ENCODE measurements at places on chromosomes 5 and 9.

DNA sequence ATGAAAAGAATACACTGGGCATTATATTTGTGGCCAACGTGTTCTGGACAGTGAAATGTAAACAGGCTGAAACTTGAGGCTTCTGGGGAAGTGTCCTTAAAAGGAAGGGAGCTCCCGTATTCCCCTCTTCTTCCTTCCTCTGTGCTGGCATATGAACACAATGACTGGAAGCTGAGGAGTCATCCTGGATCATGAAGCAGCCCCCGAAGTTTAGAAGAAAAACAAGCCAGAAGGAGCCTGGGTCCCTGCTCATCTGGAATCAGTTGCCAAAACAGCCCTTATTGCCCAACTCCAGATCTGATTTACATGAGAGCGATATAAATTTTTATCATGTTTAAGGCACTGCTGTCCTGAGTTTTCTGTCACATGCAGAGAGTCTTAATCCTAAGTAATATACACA is 65.4 kb upstream of the SLC1A1 start:
- H3K36me3 ChIP-seq: no peaks in the 10 kb centered on the region
- H3K27me3 ChIP-seq: no peaks in the 10 kb centered on the region
- H3K4me3 ChIP-seq: no peak overlapping the region
- no peaks in the 10 kb centered on the region for H3K4me1 ChIP-seq
- no peak for DNase-seq
- no peak overlapping the region for H3K27ac ChIP-seq

- no peak for DNase-seq
- no peaks in the 10 kb centered on the region for H3K27me3 ChIP-seq
- H3K4me1 ChIP-seq: no peaks in the 10 kb centered on the region
- no peaks in the 10 kb centered on the region for H3K36me3 ChIP-seq
These were observed 116.6 kb downstream of the KLHL3 start for GRCh38 chr5:137619191-137619870.

GRCh38 chr9:28542928-28543327 is 969.6 kb upstream of the C9orf72 start:
- H3K36me3 ChIP-seq: no peaks in the 10 kb centered on the region
- DNase-seq: no peak
- H3K27me3 ChIP-seq: no peaks in the 10 kb centered on the region
- H3K4me1 ChIP-seq: no peaks in the 10 kb centered on the region
- H3K4me3 ChIP-seq: no peak overlapping the region

GRCh38 chr9:125133403-125134329 is 9.7 kb downstream of the SCAI start:
- H3K27ac ChIP-seq: no peak overlapping the region
- no peaks in the 10 kb centered on the region for H3K36me3 ChIP-seq
- no peak for DNase-seq
- no peaks in the 10 kb centered on the region for H3K27me3 ChIP-seq
- H3K4me3 ChIP-seq: no peak overlapping the region

DNA sequence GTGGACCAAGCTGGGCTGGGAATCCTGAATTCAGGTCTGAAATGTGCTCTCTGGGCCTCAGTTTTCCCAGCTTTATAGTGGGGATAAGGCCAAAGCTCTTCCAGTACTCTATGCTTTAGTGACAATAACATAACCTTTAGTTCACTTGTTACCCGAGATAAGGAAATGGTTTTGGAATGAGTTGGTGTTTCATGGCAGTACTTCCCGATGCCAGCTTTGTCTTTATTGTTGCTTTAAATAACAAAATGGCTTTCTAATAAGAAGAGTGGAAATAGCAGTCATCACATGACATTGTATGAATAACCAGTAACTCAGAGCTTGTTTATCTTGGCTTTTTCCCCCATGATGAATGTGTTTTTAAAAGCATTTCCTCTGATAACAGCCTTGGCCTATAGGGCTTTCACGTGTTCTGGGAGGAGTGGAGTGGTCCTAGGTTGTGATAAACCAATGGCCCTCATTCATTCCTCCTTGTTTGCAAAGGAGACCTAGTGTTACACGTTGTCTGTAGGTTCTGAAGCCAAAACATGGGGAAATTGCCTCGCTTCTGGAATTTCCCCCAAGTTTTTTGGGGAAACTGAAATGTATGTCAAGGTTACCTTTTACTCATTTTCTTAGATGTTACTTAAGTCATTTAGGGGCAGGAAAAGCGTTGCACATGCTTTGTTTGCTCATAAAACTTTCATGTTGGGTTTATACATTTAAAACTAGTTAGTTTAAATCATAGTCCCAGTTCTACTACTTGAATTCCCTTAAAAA is 53.7 kb downstream of the ZNF618 start:
- H3K27me3 ChIP-seq: no peaks in the 10 kb centered on the region
- DNase-seq: no peak
- no peaks in the 10 kb centered on the region for H3K36me3 ChIP-seq
- no peak overlapping the region for H3K4me3 ChIP-seq
- no peak overlapping the region for H3K27ac ChIP-seq

- H3K4me3 ChIP-seq: no peak overlapping the region
- no peaks in the 10 kb centered on the region for H3K4me1 ChIP-seq
- H3K27ac ChIP-seq: no peak overlapping the region
- peak; percentile 72 for DNase-seq
- H3K36me3 ChIP-seq: no peaks in the 10 kb centered on the region
- peaks cover 14% of the 10 kb centered on the region for H3K27me3 ChIP-seq
These were observed 33.3 kb downstream of the KCTD16 start for GRCh38 chr5:144203750-144204596.

GRCh38 chr5:60346393-60346792 is 353.6 kb downstream of the DEPDC1B start:
- no peaks in the 10 kb centered on the region for H3K4me1 ChIP-seq
- H3K36me3 ChIP-seq: no peaks in the 10 kb centered on the region
- no peak for DNase-seq

DNA sequence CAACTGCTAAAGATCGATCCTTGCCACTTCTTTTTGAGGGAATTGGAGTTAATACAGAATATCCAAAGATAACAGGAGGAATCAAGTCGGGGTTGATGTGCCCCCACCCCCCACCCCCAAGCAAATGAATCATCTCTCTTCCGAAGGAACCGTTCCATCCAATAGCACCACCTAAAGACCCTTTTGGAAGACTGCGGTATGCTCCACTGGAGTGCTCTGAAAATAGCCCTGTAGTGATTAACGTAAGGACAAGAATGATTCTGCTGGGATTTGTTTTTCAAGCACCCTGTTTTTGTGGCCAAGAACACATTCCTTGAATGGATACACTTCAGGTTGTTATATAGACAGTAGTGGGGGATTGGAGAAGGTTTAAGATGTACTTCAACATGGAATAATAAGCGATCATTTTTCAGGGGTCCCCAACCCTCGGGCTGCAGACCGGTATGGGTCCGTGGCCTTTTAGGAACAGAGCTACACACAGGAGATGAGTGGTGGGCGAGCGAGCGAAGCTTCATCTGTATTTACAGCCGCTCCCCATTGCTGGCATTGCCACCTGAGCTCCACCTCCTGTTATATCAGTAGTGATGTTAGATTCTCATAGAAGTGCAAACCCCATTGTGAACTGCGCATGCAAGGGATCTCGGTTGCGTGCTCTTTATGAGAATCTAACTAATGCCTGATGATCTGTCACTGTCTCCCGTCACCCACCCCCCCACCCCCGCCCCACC is 44.5 kb upstream of the TMEM252 start:
- DNase-seq: no peak
- H3K27me3 ChIP-seq: no peaks in the 10 kb centered on the region
- H3K36me3 ChIP-seq: no peaks in the 10 kb centered on the region
- H3K4me3 ChIP-seq: no peak overlapping the region
- peaks cover 10% of the 10 kb centered on the region for H3K4me1 ChIP-seq

DNA sequence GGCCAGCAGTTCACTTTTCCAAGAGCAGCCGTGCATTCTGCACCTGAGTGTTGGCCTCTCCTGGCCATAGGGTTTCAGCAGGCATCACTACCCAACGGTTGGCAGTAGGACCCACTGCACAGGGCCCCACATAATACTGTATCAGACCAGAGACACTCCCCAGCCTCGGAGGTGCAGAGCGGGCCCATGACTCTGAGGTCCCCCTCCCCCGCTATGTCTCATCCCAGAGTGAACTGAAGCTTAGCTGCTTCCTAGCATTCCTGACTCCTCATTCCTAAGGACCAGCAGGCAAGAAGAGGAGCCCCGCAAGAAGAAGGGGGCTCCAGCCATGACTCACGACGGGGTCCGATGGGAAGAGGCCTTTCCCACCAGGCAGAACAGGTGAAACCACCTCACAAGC is 67.2 kb downstream of the CAMSAP1 start:
- no peaks in the 10 kb centered on the region for H3K4me1 ChIP-seq
- H3K36me3 ChIP-seq: peaks cover 2% of the 10 kb centered on the region
- H3K27ac ChIP-seq: no peak overlapping the region
- DNase-seq: no peak
- no peak overlapping the region for H3K4me3 ChIP-seq
- no peaks in the 10 kb centered on the region for H3K27me3 ChIP-seq

DNA sequence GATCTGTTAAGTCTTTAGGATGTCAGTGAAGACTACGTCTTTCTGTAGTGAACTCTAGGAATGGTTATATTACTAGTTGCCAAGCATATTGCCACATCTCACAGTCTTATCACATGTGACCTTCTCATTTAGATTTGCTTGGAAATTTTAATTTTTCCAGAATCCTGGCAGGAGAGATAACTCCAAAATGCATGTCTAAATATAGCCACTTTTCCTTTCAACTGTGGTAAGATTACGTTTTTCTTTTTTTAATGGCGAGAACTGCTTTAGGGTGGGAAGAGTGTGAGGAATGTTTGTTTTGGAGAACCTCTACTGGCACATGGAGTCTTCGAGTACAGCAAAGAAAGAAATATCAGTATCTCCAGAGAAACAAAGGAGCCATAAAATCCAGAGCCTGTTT is 91.7 kb upstream of the ADAMTSL1 start:
- H3K27me3 ChIP-seq: no peaks in the 10 kb centered on the region
- no peak overlapping the region for H3K4me3 ChIP-seq
- no peak for DNase-seq

DNA sequence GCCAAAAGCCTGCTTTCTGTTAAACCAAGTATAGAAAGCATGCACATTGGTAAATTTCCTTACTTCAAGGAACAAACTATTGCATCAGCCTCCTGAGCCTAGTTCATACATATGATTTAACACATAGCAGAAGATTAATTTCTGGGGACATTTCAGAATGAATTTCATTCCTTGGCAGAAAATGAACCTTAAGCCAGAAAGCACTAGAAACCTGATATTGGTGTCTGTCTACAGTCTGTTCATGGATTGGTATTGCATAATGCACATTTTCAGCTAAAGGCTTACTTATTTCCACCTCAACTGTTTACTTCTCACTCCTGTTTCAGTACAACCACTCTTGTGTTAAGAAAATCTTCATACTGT is 1471.8 kb upstream of the NUDT12 start:
- H3K36me3 ChIP-seq: no peaks in the 10 kb centered on the region
- no peak for DNase-seq
- no peaks in the 10 kb centered on the region for H3K27me3 ChIP-seq
- H3K27ac ChIP-seq: no peak overlapping the region
- H3K4me1 ChIP-seq: no peaks in the 10 kb centered on the region

- H3K27me3 ChIP-seq: no peaks in the 10 kb centered on the region
- H3K36me3 ChIP-seq: no peaks in the 10 kb centered on the region
- H3K4me1 ChIP-seq: no peaks in the 10 kb centered on the region
- no peak overlapping the region for H3K4me3 ChIP-seq
- no peak overlapping the region for H3K27ac ChIP-seq
These were observed 283.1 kb downstream of the SMARCA2 start for GRCh38 chr9:2298217-2298616.

- H3K36me3 ChIP-seq: no peaks in the 10 kb centered on the region
- no peaks in the 10 kb centered on the region for H3K4me1 ChIP-seq
- H3K4me3 ChIP-seq: no peak overlapping the region
- DNase-seq: no peak
- no peaks in the 10 kb centered on the region for H3K27me3 ChIP-seq
These were observed 43.2 kb upstream of the BRINP1 start for GRCh38 chr9:119412399-119412798.

DNA sequence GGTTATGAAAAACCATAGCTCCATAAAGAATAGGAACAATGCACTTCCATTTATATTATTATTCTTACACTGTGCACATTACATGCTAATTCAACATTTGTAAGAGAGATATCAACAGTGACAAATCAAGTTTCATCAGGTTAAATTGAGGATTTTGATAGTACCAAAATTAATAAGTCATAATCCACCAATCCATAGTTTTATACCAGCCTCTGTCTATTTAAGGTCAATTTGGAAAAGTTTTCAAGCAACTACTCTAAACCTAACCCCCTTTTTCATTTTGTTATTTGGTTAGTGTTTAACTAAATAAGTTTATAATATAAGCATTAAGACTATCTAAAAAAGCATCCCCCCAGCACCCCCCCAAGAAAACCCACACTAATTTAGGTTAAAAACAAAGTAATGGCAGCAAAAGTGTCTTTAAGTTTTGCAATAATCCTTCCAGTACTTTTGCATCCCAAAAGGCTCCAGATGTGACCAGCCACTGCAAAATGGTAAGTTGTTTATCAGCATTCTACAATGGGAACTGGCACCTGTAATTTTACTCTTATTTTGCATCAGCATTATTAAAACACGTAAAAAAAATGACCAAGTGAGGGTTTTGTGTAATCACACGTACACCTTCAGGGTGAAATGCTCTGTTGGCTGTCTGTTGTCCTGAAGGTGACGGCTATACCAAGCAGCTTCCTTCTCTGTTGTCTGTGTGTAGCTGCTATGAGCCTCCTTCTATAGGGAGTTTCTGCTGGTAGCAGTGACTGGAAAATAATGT is 36.8 kb upstream of the SSBP2 start:
- H3K27ac ChIP-seq: no peak overlapping the region
- H3K4me3 ChIP-seq: no peak overlapping the region
- H3K4me1 ChIP-seq: no peaks in the 10 kb centered on the region
- H3K27me3 ChIP-seq: no peaks in the 10 kb centered on the region
- H3K36me3 ChIP-seq: no peaks in the 10 kb centered on the region
- DNase-seq: no peak

DNA sequence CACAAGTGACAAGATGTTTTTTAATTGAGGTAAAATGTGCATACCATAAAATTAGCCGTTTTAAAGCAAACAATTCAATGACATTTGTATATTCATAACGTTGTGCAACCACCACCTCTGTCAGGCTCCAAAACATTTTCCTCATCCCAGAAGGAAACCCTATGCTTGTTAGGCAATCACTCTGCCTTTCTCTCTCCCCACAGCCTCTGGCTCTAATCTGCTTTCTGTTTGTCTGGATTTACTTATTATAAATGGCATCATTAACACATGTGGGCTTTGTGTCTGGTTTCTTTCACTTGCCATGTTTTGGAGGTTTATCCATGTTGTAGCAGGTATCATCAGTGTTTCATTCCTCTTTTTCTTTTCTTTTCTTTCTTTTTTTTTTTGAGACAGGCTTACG is 1.4 kb upstream of the N4BP3 start:
- peak; percentile 6 for DNase-seq
- H3K36me3 ChIP-seq: no peaks in the 10 kb centered on the region
- H3K27ac ChIP-seq: no peak overlapping the region
- H3K4me1 ChIP-seq: peaks cover 54% of the 10 kb centered on the region
- H3K4me3 ChIP-seq: no peak overlapping the region
- no peaks in the 10 kb centered on the region for H3K27me3 ChIP-seq

GRCh38 chr5:61680247-61680646 is 348.2 kb downstream of the ZSWIM6 start:
- H3K27me3 ChIP-seq: no peaks in the 10 kb centered on the region
- no peaks in the 10 kb centered on the region for H3K4me1 ChIP-seq
- DNase-seq: no peak
- no peak overlapping the region for H3K27ac ChIP-seq
- no peaks in the 10 kb centered on the region for H3K36me3 ChIP-seq
- H3K4me3 ChIP-seq: no peak overlapping the region

- no peaks in the 10 kb centered on the region for H3K4me1 ChIP-seq
- no peaks in the 10 kb centered on the region for H3K27me3 ChIP-seq
- H3K27ac ChIP-seq: no peak overlapping the region
- no peak for DNase-seq
- H3K36me3 ChIP-seq: no peaks in the 10 kb centered on the region
These were observed 68.3 kb downstream of the SHB start for GRCh38 chr9:38000735-38001134.

Data from B cell (primary cell).